NCI-H1092 (cell line): ENCODE measurements at places on chromosomes 1 and 21.

DNA sequence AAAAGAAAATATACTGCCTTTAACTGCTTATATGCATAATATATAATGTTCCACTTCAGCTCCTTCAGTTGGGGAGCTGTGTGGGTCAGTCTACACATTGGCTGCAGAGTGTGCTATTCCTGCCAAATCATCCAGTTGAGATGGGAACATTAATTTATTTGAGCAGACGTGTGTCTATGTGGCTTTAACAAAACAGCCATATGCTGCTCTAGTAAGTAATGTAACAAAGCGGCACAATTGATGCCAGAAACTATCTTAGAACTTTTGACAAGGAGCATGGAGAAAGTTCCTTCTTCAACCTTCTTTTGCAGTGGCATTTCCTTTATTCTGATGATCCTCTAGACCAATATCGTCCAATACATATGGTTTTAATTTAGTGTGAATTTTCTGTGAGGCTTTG is 285.9 kb upstream of the C1orf87 start:
- no peak for DNase-seq

DNA sequence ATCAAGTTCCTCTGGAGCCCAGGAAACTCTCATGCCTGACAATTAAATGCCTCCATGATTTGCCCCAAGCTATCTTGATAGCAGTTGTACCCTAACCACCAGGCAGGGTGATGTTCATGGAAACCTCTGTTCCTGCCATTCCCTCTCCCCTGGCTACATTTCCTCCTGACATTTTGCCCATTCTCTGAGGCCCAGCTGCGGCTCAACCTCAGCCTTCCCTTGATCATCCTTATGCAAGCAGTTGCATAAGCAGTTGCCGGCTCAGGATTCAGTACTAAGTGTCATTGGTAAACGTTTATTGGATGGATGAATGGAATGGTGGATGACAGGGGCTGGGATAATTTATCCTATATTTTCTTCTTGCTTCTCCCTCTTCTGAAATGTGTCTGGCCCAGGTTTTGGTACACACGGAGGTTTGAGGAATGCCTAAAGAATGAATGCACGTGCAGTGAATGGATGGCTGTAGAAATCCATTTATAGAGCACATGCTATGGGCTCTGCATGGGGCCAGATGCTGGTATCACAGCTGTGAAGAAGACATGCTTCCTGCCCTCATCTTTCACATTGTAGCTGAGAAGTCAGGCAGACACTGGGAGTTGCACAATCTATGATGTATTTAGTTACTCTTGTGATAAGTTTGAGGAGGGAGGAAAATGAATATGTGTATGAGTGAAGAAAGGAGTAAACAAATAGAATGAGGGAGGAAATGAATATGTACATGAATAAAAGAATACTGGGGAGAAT is 261.8 kb downstream of the FOXD2 start:
- no peak for DNase-seq

DNA sequence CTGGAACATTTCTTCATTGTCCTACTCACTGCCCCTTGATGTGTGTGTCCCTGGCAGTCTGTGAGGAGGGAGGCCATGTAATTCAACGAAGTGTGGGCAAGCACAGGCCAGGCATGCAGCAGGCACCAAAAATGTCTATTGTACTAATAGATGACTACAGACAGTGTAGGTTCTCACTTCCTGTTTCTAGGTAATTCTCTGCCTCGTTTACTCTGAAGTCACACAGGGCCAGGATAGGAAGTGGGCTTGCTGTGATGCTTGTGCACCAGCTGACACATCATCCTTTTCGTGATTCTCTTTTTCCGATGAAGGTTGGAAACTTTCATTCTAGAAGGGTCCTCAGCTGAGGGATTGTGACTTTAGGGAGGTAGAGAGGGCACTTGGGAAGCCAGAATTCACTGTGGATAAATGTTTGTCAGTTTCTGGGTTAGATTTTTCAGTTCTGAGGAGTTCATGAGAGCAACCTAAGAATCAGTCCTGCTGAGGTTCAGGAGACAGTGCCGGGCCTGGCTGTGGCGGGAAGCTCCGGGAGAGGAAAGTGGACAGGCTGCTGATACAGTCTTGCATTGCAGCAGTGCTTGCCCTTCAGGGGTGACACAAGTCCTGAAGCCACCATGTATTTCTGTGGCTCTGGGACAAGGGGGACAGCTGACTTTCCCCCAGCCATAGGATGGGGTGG is 4.3 kb upstream of the CSF1 start:
- DNase-seq = no peak

- DNase-seq = no peak
These were observed 34.6 kb upstream of the DOCK7 start for GRCh38 chr1:62722796-62723195.

DNA sequence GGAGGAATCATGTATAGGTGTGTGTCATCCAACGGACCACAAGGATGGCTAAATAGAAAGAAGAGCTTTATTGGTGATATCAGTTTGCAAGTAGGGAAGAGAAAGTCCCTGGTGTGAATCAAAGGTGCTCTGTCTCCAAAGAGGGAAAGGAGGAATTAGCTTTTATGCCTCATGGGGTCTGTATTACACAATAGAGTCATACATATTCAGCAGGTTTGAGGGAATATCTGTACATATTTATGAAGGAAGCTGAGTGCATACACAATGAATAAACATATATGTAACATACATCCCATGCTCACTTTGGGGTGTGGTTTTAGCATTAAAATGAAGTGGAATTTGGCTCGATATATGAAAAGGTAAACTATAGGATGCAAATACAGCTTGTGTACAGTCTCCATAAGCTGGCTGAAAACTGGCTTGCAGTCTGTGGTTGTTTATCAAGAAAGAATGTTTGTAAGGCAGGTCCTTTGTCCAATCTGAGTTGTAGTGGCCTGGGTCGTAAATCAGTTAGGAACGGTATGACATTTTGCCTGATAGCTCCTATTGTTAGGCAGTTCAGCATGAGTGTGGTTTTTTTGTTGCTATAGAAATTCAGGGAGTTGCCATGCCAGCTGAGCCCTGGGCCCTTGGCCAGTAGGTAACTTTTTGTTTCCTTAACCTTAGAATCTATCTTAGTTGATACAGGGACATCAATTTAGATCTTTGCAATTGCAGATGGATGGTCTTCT is 198.0 kb upstream of the ZP4 start:
- no peak for DNase-seq

GRCh38 chr1:46405724-46406123 is 11.6 kb downstream of the FAAH start:
- DNase-seq = no peak
